ENCODE measurements at places on chromosomes 5 and 9. TPM values are rescaled to one million over a fixed set of nuclear protein-coding genes. Genes with fewer than 3 reads are reported as not detected.
A peak's percentile ranks its signal among the peaks of the same experiment; 100 is the strongest.

- no peaks in the 10 kb centered on the region for H3K27me3 ChIP-seq
- H3K4me3 ChIP-seq = no peak overlapping the region
- no peaks in the 10 kb centered on the region for H3K36me3 ChIP-seq
- DNase-seq = no peak
- no peak overlapping the region for H3K27ac ChIP-seq
- H3K4me1 ChIP-seq = peaks cover 5% of the 10 kb centered on the region
Measured at GRCh38 chr9:97419309-97419867, 7.5 kb downstream of the TDRD7 start.

DNA sequence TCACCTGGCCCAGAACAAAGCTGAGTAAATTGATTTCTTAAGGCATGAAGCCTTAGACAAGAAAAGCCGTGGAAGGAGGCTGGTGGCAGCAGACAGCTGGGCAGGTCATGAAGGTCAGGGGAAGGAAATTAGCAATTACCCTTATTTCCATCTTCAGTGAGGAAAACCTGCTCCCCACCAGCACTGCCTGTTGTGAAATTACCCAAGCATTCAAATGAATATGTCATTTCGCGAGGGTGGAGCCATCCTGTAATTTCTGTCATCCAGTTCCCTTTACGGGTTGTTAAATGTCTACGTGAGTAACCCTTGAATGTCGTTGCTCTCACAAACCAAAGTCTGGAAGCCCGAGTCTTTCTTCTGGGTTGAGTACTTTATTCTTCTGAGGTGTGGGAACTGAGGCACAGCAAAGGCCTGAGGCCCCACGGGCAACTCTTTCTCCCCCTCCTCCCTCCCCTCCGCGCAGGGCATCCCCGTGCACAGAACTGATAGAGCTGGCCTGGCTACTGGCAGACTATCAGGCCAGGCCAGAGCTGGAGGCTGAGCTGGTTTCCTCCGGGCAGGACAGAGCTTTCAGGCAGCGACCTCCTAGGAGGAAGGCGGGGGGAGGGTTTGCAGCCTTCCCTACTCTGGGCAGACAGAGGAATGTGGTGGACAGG lies 22.0 kb upstream of the AK3 start:
- DNase-seq = no peak
- H3K27ac ChIP-seq = peak overlapping the region; percentile 86
- no peaks in the 10 kb centered on the region for H3K27me3 ChIP-seq
- peak overlapping the region; percentile 20 for H3K4me3 ChIP-seq
- H3K36me3 ChIP-seq = no peaks in the 10 kb centered on the region

Gene COX7C
- total RNA-seq = 123 TPM

- no peaks in the 10 kb centered on the region for H3K27me3 ChIP-seq
- H3K4me1 ChIP-seq = no peaks in the 10 kb centered on the region
- DNase-seq = no peak
- no peak overlapping the region for H3K4me3 ChIP-seq
- H3K36me3 ChIP-seq = no peaks in the 10 kb centered on the region
- H3K27ac ChIP-seq = no peak overlapping the region
Measured at GRCh38 chr5:6786786-6787495, 73.7 kb downstream of the TENT4A start.

DNA sequence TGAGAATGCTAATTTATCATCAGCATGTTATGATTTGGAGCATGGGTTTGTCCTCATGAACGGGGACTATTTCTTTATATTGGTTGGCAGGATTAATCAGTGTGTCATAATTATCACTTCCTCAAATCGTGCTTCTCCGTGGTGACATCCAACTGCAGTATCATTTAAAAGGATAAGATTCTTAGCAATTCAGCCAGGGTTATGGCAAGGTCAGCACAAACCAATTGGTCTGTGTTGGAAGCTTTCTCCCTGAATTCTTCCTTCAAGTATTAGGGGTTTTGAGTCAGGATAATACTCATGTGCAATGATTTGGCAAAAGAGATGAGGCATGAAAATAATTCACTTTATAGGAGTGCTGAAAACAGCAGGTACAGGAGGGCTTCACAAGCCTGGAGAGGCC lies 5.5 kb upstream of the CAMLG start:
- DNase-seq = no peak
- H3K27me3 ChIP-seq = no peaks in the 10 kb centered on the region

Gene EDIL3
- 15.0 TPM for total RNA-seq

DNA sequence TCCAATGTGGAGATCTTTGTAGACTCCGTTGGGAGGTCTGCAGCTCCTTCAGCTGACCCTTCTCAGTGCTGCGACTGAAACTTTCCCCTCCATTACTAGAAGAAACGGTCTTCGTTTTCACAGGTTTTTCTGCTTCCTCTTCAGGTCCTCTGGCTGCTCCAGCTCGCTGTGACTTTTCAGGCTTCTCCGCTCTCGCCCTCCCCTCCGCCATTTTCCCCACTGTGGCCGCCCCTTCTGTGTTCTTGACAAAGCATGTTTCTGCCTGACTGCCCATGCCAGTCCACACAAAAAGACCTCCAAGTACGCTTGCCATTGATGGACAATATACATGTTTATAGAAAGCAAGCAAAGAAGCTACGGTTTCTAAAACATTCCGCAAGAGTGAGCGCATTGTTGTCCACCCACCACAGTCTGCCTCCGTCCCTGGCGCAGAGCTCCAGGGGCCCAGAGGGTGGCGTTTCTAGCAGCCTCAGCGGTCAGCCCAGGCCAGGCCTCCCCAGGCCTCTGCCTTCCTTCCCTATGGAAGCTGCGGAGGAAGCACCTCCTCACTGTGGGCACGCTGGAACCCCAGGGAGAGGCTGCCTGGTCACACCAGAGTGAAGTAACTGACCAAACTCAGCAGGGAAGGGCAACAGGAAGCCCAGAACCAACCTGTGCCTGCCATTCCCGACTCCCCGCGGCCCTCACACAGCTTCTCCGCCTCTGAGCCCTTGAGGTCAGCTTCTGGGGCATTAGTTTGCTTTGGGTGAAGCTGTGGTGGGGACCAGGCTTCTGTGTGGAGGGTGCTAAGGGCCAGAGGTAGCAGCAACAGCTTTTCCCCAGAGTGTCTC lies 19.9 kb upstream of the S1PR3 start:
- H3K36me3 ChIP-seq = no peaks in the 10 kb centered on the region
- no peaks in the 10 kb centered on the region for H3K4me1 ChIP-seq

DNA sequence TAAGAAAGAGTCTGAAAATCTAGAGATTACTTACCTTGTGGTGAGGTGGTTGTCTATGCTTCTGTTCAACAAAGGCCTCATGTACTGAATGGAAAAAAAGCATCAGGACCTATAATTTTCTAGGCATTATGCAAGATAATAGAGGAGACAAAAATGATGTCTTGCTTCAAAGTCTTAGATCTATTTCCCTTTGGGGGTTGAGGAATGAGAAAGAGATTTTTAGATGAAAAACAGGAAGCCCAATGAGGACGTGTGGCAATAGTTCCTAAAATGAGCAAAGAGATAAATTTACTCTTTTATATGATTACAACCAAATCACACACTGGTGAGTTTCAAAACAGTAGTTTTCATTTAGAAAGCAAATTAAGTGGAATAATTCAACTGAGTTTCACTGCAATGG lies 99.5 kb downstream of the GHR start:
- no peaks in the 10 kb centered on the region for H3K36me3 ChIP-seq
- H3K27me3 ChIP-seq = no peaks in the 10 kb centered on the region
- no peak overlapping the region for H3K27ac ChIP-seq
- H3K4me1 ChIP-seq = peaks cover 4% of the 10 kb centered on the region

DNA sequence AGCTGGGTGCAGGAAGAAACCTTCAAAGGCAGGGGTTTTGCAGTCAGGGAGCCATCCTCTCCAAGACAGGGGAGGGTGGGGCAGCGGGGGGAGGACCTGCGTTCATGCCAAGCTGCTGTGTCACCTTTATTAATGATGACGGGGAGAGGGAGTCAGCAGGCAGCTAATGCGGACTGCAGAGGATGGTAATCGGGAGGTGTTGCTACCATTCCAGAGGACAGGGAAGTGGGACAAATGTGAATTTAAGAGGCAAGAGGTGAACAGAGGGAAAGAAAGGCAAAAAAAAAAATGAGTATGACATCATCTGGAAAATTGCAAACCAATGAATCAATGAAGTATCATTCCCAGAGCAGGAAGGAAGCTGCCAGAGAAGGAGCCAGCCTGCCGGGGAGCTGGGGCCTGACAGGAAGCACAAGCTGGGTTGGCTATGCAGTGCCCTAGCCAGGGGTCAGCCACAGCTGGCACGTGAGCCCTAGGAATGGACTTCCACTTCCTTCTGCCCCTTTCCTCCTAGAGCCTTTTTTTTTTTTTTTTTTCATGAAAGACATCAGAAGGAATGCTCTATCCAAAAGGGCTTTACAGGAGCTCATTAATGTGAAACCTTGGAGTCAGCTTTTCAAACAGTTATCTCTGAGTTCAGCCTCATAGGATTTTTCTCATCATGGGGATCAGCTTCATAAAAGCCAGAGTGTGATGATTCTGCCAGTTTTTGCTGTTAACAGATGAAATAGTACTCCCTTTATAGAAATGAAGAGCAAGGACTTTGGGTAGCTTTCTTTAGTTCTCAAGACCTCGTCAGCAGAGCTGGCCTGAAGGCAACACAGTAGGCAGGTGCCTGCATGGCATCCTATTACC lies 9.2 kb downstream of the INSYN2B start:
- H3K27ac ChIP-seq = no peak overlapping the region
- H3K36me3 ChIP-seq = no peaks in the 10 kb centered on the region
- peak; percentile 20 for DNase-seq
- H3K27me3 ChIP-seq = no peaks in the 10 kb centered on the region
- peaks cover 3% of the 10 kb centered on the region for H3K4me1 ChIP-seq

Gene FOXI1
- not detected for total RNA-seq

DNA sequence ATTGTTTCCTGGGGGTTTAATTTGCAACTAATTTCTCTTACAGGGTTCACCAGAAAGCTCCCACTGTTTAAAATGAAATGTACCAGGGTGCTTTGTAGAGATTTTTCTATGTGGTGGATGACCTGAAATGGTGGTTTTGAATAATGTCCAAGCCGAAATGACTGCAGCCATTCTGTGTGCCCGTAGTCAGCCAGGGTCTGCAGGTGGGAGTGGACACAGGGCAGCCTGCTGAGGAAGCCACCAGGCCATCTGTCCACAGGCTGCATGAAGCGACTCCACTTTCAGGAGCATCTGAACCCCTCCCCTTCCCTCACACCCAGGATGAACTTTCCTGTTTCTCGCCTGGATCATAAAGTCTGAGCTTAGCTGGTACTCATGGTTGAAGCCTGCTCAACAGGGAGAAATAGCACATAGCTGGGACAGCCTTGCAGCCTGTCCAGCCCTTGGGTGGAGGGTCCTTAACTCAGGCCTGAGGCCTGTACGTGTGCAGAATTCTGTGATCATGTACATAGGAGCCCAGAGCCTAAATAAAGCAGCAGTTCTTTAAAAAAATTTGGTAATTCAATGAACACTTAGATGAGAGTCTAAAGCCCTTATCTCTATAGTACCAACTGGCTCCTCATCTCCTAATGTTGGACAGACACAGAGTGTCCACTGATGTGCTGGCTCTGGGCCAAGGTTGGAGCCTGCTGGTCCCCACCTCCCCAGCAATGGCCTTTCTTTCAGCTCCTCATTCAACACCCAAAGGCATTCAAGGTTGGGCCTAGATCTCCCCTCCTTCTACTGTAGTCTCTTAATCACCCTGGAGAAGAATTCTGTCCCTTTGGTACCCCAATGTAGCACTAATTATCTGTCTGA lies 72.8 kb downstream of the SHB start:
- H3K27me3 ChIP-seq = no peaks in the 10 kb centered on the region
- no peak overlapping the region for H3K27ac ChIP-seq
- H3K36me3 ChIP-seq = no peaks in the 10 kb centered on the region

- H3K27ac ChIP-seq = no peak overlapping the region
- no peaks in the 10 kb centered on the region for H3K27me3 ChIP-seq
- no peak overlapping the region for H3K4me3 ChIP-seq
- no peaks in the 10 kb centered on the region for H3K36me3 ChIP-seq
Measured at GRCh38 chr5:7759951-7760580, 90.9 kb downstream of the CFAP90 start.

DNA sequence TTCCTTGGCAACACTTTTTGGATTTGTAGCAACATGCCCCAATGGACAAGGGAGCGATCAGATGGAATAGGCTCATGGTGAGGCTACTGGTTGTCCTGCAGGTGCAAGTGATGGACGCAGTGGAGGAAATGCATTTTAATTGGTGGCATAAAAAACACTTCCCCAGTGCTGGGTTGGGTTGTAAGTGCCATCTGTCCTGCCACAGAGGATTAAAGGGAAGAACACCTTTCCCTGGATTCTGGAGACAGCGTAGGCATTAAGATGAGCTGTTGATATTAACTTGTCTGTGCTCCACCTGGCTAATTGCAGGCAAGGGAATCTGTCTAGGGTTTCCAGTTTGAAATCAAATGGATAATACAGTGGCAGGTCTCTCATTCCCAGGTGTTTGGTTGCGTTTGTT lies 173.4 kb downstream of the ZNF462 start:
- H3K4me1 ChIP-seq = no peaks in the 10 kb centered on the region
- no peaks in the 10 kb centered on the region for H3K27me3 ChIP-seq
- no peaks in the 10 kb centered on the region for H3K36me3 ChIP-seq

- no peaks in the 10 kb centered on the region for H3K36me3 ChIP-seq
- no peaks in the 10 kb centered on the region for H3K27me3 ChIP-seq
- no peak overlapping the region for H3K27ac ChIP-seq
- DNase-seq = no peak
Measured at GRCh38 chr5:12910641-12911040, 1006.4 kb upstream of the CTNND2 start.

DNA sequence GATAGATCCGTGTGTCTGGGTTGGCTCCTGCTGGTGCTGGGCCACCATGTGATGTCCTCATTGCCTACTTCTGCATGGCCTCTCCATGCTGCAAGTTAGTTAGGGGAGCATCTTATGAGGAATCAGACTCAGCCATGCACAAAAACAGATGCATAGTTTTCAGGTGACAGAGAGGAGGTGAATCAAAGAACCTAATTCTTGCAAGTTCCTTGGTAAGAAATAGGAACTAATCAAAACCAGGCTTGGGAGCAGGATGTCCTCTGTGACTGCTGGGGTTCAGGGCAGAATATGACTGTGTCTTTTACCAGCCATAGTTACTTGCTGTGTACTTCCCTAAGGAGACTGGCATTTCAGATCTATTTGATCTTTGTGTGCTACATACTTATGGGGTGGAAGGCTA lies 61.6 kb downstream of the C9orf152 start:
- no peaks in the 10 kb centered on the region for H3K36me3 ChIP-seq
- H3K4me3 ChIP-seq = no peak overlapping the region
- no peak for DNase-seq
- peaks cover 67% of the 10 kb centered on the region for H3K4me1 ChIP-seq
- H3K27me3 ChIP-seq = no peaks in the 10 kb centered on the region

Gene GAPVD1
- total RNA-seq = 56.4 TPM

- no peaks in the 10 kb centered on the region for H3K36me3 ChIP-seq
- H3K4me1 ChIP-seq = no peaks in the 10 kb centered on the region
- DNase-seq = no peak
- no peak overlapping the region for H3K4me3 ChIP-seq
Measured at GRCh38 chr5:145619806-145620310, 215.3 kb downstream of the PRELID2 start.

DNA sequence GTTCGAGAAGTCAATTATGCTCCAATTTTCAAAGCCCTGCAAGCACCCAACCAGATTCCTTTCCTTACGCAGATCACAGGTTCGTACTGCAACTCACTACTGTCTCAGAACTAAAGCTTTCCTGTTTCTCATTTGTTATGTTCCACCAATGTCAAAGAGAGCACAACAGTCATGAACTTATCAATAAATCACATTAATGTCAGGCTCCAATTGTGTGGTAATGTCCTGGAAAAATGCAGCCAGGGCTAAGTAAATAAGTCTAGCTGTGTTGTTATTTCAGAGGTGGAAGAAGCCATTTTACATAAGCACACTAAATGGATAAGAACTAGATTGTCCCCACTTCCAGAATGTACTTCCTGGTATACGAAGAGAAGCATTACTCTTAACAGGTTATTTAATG lies 488.6 kb upstream of the PTGER4 start:
- no peaks in the 10 kb centered on the region for H3K36me3 ChIP-seq
- H3K27me3 ChIP-seq = no peaks in the 10 kb centered on the region
- H3K4me1 ChIP-seq = peaks cover 3% of the 10 kb centered on the region
- no peak overlapping the region for H3K4me3 ChIP-seq
- H3K27ac ChIP-seq = no peak overlapping the region
